ENCODE measurements at places on chromosomes 4 and X.

DNA sequence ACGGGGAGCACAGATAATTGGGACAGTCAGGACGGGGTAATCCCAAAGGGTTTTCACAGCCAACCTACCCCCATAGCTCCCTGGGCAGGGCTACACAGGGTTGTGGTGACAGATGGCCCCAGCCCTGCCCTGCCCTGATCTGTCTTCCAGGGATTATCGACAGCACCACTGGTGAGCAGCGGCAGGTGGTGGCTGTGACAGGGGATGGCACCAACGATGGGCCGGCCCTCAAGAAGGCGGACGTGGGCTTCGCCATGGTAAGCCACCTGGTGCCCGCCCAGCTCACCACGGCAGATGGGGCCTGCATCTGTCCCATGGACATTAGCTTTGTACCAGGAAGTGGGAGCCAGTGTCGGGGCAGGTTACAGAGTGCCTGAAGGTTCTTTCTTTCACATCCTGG is 39.3 kb downstream of the ATP2B3 start:
- DNase-seq = no peak

GRCh38 chrX:54181202-54181953 is 1.7 kb downstream of the FAM120C start:
- no peak for DNase-seq

- no peak for DNase-seq
Measured at GRCh38 chr4:147833254-147833653, 101.4 kb downstream of the ARHGAP10 start.

DNA sequence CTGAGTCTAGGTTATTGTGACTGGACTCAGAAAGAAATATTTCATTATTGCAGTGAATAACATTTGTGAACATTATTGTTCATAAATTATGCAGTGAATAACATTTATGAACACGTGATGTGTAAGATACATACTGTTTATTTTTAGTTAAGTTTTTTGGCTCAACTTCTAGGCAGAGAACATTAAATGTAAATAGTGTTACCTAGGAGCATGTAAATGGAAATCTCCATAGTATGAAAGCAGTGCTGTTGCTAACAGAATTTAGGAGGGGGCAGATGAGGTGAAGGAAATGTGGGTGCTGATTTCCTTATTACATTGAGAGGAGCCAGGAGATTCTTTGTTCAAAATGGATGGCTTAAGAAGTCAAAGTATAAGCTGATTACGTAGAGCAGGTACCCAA is 45.0 kb downstream of the HTT start:
- no peak for DNase-seq

- no peak for DNase-seq
Measured at GRCh38 chr4:126766241-126766640, 866.5 kb upstream of the INTU start.

DNA sequence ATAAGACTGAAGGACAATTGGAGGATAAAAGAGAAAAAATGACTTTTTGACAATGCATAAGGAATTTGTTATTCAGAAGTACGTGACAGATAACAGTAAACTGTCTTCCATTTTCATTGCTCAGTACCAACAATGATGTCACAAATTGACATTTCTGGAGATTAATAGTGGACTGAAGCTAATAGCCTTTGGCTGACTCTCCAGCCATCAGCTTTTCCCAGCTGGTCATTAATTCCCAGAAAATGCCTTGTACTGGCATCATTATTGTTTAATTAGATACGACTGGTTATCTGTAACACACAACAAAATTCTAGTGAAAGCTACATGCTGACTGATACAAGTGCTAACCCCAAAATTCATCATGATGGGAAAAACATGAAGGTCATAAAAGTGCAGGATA is 147.9 kb upstream of the FGF13 start:
- no peak for DNase-seq

Measured in activated effector memory CD4-positive, alpha-beta T cell treated with Interleukin-2 at 50 U/mL for 16 hours (primary cell).